ENCODE measurements at places on chromosomes 2 and 18.
A peak's percentile ranks its signal among the peaks of the same experiment; 100 is the strongest.

GRCh38 chr2:3222636-3223035, 155.0 kb downstream of the EIPR1 start:
- no peak for DNase-seq

- peak; percentile 40 for DNase-seq
These were observed 143.7 kb downstream of the ATL2 start for GRCh38 chr2:38233231-38233983.

- no peak for DNase-seq
These were observed 18.0 kb upstream of the LBH start for GRCh38 chr2:30213326-30213725.

DNA sequence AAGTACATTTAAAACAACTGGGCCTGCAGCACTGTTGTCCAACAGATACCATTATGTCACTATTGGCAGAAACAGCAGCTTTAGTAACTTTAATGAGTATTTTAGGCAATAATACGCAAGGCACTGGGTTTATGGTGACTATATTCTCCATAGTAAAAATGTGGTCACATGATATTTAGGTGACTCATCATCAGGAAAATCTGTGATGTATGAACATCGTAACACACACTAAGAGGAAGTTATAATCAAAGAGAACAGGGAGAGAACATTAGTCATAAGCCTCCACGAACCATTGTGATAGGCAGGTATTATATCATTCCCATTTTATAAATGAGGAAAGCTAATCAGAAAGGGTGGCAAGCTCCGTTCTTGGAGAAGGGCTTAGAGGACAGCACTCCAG, 36.9 kb downstream of the RAPH1 start:
- DNase-seq: peak; percentile 73

- DNase-seq: no peak
These were observed 101.3 kb upstream of the SALL3 start for GRCh38 chr18:78878335-78878734.

GRCh38 chr18:35786365-35787042, 186.0 kb upstream of the RMP24 start:
- DNase-seq: no peak

Data from amniotic epithelial cell (primary cell).